ENCODE measurements at places on chromosomes 3 and 15. TPM values are rescaled to one million over a fixed set of nuclear protein-coding genes. Genes with fewer than 3 reads are reported as not detected.

DNA sequence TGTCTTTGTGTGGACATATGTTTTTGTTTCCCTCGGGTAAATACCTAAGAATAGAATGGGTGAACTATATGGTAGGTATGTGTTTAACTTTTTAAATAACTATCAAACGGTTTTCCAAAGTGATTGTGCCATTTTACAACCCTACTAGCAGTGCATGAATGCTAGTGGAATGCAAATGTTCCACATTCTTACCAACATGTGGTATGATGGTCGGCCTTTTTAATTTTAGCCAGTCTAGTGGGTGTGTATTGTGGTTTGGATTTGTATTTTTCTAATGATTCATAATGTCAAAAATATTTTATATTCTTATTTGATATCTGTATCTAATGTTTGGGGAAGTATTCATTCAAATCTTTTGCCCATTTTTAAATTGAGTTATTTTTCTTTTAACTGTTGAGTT is 68.2 kb upstream of the SMAD3 start:
- H3K27ac ChIP-seq: no peak overlapping the region
- H3K4me1 ChIP-seq: no peaks in the 10 kb centered on the region
- no peak for DNase-seq

DNA sequence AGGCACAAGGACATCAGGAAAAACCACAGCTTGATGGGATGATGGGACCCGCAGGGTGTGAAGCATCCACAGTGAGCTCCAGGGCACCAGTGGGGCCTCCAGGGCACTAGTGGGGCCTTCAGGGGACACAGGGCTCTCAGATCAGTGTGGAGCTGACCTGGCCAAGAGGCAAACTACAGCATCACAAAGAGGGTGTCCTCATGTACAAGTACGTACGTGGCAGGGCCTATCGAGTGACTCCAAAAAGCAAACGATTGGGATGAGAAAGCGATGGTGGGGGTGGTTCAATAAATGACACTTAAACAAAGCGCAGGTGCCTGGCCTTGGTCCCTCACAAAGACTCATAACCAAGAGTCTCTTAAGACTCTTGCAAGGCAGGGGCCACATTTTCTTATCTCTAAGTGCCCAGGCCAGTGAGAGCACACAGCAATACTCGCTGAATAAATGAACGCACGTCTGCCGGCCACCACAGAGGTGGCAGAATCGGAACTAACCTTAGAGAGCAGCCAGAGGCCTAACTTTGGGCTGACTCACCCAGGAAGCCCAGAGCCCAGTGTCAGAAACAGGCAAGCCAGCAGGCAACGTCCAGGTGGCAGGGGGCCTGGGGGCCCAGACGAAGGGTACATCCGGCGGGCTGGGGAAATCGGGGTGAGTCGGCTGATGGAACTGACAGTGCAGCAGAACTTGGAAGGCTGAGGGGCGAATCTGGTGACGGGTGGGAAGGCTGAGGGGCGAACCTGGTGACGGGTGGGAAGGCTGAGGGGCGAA is 8.7 kb downstream of the PCSK6 start:
- H3K27ac ChIP-seq: no peak overlapping the region
- no peak overlapping the region for H3K4me3 ChIP-seq
- DNase-seq: no peak

DNA sequence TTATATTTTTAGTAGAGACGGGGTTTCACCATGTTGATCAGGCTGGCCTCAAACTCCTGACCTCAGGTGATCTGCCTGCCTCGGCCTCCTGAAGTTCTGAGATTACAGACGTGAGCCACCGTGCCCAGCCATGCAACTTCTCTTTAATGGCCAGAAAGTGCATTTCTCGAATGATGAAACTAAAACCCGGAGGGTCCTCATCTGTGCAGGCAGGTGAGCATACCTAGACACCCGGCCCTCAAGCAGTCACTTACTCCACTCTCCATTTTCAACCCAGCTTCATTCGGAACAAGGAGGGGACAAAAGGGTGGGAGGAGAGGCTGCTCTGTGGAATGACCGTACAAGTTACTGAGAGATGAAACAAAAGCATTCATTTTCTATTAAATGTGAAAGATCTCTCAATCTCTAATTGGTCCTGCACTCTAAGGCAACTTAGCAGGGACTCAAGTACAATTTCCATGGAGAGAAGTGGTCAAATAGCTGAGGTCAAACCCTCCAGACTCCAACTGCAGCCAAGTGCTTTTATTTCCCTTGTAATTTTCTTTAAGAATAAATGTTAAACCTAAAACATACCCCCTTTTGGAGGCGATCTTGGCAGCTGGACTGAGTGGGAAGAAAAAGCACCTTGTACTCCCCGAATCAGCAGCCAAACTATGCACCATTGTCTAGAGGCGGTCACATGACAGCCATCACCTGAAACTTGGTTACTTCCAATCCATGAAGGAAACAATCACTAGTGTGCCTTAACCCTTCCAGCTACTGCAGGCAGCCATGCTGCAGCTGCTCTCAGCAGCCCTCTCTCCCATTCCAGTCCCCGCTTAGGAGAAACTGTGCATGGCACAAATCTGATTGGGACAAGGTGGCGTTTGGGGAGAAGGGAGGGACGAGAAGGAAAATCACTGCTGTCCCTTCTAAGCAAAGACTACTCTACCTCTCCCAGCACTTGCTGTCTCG is 62.2 kb downstream of the VGLL4 start:
- DNase-seq: no peak
- H3K4me1 ChIP-seq: peaks cover 48% of the 10 kb centered on the region
- peak overlapping the region; percentile 30 for H3K27ac ChIP-seq
- H3K36me3 ChIP-seq: peaks cover 15% of the 10 kb centered on the region
- H3K27me3 ChIP-seq: no peaks in the 10 kb centered on the region

DNA sequence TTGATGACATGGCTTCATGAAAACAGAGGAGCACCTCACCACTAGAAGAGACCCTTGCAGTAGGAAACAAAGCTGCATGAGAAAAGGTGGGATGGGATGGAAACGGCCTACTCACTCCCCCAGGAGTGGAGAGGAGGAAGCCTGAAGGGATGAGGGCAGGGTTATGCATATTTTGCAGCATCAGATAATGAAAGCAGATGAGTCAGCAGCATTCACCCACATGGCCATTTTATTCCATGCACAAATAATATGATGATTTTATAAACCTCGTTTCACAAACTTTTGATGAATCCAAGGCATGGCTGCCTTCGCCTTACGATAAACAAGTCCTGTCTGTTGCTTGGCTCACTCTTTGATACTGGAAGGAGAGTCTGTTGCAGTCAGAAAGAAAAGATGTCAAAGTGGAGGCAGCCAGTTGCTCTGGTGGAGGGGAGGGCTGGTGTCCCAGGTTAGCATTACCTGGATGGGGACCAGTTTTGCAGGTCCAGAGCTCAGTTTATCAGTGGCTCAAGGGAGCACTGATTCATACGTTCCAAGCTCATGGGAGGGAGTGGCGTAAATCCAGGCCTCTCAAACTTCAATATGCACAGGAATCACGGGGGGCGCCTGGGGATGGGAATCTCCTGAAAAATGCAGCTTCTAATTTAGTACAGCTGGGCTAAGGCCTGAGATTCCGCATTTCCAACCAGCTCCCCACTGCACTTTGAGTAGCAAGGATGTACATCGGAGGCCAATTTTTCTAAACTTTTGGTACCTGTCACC is 9.2 kb upstream of the EHD4 start:
- H3K4me1 ChIP-seq: no peaks in the 10 kb centered on the region
- H3K4me3 ChIP-seq: no peak overlapping the region
- no peaks in the 10 kb centered on the region for H3K36me3 ChIP-seq
- H3K27ac ChIP-seq: no peak overlapping the region

The SERINC4 gene
- 0.08 TPM for total RNA-seq

The PTPRG gene
- 0.06 TPM for total RNA-seq

The NFKBIZ gene
- 58.8 TPM for total RNA-seq

Measured in activated naive CD8-positive, alpha-beta T cell treated with anti-CD3 and anti-CD28 coated beads for 36 hours (primary cell).